Ecto neural progenitor cell (in vitro differentiated cells): ENCODE measurements at places on chromosomes 1 and 21.
A peak's percentile ranks its signal among the peaks of the same experiment; 100 is the strongest.

GRCh38 chr1:242209063-242209462 is 210.2 kb upstream of the MAP1LC3C start:
- DNase-seq, result no peak

DNA sequence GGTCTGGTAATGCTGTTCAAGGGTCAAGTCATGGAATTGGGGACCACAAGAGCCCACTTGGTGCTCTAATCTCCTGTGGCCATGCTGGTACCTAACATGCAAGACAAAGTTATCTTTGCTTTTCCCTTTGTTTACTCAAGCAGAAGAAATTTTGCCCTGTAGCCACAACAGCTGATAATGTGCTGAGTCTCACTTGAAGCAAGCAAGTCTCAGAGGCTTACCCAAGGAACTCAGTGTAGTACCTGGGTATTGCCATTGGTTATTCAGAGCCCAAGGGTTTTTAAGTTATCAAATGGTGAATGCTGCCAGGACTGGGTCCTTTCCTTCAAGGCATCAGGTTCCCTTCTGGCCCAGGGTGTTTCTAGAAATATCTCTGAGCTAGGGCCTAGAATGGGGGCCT is 198.9 kb upstream of the RNPC3 start:
- DNase-seq, result no peak

GRCh38 chr1:24695202-24695974 is 49.9 kb upstream of the CLIC4 start:
- no peak for DNase-seq

DNA sequence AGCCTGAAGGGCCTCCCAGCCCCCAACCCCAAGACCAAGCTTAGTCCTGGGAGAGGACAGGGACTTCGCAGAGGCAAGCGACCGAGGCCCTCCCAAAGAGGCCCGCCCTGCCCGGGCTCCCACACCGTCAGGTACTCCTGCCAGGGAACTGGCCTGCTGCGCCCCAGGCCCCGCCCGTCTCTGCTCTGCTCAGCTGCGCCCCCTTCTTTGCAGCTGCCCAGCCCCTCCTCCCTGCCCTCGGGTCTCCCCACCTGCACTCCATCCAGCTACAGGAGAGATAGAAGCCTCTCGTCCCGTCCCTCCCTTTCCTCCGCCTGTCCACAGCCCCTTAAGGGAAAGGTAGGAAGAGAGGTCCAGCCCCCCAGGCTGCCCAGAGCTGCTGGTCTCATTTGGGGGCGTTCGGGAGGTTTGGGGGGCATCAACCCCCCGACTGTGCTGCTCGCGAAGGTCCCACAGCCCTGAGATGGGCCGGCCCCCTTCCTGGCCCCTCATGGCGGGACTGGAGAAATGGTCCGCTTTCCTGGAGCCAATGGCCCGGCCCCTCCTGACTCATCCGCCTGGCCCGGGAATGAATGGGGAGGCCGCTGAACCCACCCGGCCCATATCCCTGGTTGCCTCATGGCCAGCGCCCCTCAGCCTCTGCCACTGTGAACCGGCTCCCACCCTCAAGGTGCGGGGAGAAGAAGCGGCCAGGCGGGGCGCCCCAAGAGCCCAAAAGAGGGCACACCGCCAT is 21.9 kb upstream of the ARF1 start:
- DNase-seq, result peak; percentile 69
